ENCODE measurements at places on chromosomes 2 and 18.

GRCh38 chr2:217568289-217568971 is 434.4 kb downstream of the TNS1 start:
- no peak for DNase-seq

DNA sequence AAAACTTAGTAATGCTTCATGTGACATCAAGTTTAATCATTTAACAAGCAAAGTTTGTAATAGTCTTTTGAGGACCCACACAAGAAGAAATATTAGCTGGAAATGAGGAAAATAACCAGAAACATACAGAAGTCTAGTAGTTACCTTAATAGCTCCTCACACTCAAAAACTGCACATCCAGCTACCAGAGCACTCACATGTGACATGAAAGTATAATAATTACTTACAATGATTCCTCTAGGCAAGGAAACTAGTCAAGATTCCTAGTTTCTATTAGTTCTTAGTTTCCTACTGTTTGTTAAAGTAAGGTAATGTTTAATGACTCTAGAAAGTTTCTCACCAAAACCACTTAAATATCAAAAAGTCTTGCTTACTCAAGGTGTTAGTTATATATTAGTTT is 335.8 kb downstream of the RAD51AP2 start:
- no peak for DNase-seq

- DNase-seq = no peak
These were observed 107.7 kb downstream of the ATL2 start for GRCh38 chr2:38269421-38269820.

DNA sequence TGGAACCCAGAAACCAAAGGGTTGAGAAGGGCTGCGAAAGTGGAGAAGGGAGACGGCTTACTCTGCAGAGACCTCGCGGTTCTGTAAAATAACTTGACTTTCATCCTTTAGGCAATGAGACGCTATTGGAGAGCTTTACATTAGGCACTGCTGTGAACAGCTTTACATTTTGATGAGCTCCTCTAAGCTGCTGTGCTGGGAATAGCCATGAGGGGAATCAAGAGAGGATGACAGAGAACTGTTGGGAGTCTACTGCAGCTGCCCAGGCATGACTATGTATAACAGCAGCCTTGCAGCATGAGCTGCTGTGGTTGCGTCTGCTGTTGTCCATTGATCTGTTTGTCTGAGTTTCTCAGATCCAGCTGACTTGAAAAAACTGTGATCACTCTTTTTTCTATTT is 310.8 kb upstream of the MAP2 start:
- no peak for DNase-seq

GRCh38 chr2:20034821-20035220 is 16.6 kb downstream of the LAPTM4A start:
- DNase-seq = no peak

- no peak for DNase-seq
These were observed 71.9 kb downstream of the EPC2 start for GRCh38 chr2:148716378-148716920.

GRCh38 chr2:124325667-124326440 is 300.8 kb downstream of the CNTNAP5 start:
- no peak for DNase-seq

DNA sequence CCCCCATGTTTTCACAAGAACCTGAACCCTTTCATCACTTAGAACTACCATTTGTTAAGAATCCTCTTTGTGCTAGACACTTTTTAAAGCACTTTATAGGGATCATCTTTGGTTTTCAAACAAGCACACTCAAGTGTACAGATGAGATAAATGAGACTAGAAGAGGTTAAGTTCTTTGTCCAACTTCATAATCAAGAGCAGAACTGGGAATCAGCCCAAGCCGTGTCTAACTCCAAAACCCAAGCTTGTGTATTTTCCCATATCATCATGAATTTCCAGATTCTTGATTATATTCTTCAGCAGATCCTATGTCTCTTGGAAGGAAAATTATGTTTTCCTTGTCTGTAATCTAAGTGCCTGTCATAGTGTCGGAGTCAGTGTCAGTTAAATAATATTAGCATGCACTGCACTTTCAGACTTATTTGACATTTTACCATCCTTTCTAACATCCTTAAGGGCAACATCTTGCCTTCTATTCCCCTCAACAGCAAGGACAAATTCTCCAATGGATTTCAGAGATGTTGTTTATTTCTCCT is 123.0 kb upstream of the SETBP1 start:
- no peak for DNase-seq

- no peak for DNase-seq
These were observed 12.9 kb upstream of the NABP1 start for GRCh38 chr2:191664823-191665677.

GRCh38 chr2:233528182-233528581 is 38.4 kb downstream of the USP40 start:
- no peak for DNase-seq
